ENCODE measurements at places on chromosomes 11 and 22.

DNA sequence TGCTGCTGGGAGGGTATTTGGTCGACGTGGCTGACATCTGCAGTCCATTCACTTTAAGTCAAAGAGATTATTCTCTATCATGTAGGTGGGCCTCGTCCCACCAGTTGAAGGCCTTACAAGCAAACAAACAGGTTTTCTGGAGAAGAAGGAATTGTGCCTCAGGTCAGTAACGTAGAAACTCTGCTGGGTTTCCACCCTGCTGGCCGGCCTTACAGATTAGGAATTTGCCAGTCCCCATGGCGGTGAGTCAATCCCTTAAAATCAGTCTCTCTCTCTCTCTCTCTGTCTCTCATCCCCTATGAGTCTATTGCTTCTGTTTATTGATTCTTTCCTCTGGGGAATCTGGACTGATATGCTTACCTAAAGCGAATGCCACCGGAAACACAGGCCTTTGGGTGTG lies 75.4 kb upstream of the FGF3 start:
- no peak for DNase-seq

DNA sequence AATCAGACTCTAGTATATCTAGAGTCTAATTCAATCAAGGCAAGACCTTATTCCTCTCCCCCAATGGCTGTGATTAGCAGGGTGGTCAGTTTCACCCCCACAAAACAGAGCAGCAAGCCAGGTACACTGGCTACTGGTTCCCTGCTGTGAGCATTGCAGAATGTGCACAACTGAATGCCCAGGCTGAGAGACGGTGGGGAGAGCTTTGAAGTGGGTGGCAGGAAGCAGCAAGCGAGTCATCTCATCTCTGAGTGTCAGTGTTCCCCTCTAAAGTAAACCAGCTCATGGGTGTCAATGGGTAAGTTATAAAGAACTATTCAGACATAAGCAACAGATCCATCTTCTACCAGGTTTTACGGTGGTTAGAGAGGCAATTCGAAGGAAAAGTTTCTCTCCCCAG lies 37.6 kb downstream of the GAB4 start:
- no peak for DNase-seq

DNA sequence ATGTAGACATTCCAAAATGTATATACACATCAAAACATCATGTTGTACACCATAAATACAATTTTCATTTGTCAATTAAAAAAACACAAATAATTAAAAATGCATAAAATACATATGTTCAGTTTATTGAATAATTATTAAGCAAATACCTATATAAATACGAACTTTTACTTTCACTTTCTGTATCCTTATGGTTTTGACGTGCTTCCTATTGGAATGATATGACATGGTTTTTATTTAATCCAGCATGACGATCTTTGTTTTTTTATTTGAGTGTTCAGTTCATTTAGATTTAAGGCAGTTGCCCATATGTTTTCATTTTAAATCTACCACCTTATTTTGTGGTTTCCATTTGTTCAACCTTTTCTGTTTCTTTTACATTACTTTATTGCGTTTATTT lies 198.3 kb upstream of the PLET1 start:
- no peak for DNase-seq

DNA sequence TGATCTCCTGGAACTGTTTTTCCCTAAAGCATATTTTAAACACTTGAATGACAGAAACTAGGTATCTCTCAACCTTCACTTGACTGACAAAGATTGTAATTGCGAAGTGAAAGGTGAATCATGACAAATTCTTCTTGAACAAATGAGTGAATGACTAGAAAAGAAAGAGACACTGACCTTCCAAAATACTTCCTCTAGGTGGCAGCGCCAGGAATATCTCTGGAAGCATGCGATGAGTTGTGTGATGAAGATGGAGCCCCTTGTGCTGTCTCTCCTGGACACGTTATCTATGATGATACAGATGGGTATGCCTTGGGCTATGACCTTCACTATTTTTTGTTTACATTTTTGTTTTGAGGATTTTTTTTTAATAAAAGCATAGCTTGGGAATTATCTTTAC lies 7.0 kb upstream of the CASP12 start:
- DNase-seq = no peak

GRCh38 chr11:120598517-120599257 lies 87.1 kb downstream of the GRIK4 start:
- no peak for DNase-seq

GRCh38 chr11:23590596-23591308 lies 730.5 kb upstream of the CCDC179 start:
- DNase-seq = no peak

DNA sequence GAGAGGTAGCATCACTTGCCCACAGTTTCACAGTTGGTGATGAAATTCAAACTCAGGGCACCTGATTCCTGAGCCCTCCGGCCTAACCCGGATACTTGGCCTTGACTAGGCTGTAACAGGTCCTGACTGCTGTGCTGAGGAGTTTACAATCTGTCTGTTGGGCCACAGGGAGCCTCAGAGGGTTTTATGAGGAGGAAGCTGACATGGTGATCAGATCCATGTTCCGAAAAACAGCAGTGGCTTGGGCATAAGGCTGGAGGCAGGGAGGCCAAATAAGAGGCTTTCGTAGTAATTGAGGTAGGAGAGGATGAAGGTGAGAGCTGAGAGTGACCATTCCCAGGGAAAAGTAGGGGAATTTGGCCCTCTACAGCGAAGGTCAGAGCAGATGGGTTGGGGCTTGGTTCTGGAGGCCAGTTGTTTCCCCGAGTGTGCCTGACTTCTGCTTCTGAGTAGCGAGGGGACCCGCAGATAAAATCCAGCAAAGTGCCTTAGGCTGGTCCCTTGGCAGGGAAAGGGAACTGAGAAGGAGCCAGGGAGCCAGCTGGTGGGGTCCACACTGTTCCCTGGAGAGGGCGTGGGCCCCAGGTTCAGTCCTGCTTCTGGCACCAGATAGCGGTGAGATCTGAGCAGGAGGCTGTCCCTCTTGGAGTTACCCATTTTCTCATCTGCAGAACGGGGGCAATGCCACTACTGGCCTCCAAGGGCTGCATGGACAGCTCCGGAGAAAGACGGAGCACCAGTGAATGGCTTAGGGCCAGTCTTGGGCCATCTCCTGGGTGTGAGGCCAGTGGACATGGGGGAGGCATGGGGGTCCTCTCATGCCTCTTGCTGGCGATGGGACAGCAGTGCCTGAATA lies 6.5 kb downstream of the PRDM11 start:
- no peak for DNase-seq

- DNase-seq = no peak
Observed at GRCh38 chr22:10961043-10961860, 4566.7 kb upstream of the OR11H1 start.

DNA sequence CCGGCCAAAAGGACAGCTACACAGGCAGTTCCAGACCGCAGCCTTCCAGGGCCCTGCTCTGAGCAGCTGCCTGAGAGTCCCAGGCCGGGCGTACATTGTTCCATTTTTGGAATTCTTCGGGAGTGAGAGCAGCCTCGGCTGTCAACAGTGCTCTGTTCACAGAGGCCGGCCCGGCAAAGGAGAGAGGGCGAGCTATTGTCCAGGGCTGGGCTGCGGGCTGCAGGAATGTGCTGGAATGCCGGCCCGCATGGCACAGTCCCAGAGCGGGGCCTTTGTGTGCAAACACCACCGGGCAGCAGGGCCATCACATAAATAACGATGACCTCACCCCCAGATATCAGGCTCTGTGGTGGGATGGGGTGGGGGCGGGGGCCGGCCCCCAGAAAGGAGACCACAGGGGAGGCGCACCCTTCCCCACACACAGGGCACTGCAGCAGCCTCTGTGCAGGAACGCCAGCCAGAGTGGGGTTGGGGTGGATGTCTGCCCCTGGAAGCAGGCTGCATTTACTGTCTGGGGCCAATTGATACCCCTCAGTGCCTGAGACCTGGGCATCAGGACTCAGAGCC lies 15.8 kb downstream of the LINC01488 start:
- DNase-seq = no peak

- DNase-seq = no peak
Observed at GRCh38 chr11:110092111-110092514, 1.1 kb upstream of the ZC3H12C start.

DNA sequence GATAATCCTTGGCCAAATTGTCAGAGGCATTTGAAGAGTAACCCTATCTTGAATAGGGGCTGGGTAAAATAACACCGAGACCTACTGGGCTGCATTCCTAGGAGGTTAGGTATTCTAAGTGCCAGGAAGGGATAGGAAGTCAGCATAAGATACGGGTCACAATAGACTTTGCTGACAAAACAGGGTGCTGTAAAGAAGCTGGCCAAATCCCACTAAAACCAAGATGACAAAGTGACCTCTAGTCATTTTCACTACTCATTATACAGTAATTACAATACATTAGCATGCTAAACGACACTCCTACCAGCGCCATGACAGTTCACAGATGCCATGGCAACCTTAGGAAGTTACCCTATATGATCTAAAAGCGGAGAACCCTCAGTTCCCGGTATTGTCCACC lies 964 bp upstream of the REXO2 start:
- no peak for DNase-seq

- peak; percentile 65 for DNase-seq
Observed at GRCh38 chr11:111378861-111379601, at the start of gene POU2AF1. Gene POU2AF1, minus strand, starts transcription at chr11:111379275. Its CDS starts 98 bp downstream, at chr11:111379177.

DNA sequence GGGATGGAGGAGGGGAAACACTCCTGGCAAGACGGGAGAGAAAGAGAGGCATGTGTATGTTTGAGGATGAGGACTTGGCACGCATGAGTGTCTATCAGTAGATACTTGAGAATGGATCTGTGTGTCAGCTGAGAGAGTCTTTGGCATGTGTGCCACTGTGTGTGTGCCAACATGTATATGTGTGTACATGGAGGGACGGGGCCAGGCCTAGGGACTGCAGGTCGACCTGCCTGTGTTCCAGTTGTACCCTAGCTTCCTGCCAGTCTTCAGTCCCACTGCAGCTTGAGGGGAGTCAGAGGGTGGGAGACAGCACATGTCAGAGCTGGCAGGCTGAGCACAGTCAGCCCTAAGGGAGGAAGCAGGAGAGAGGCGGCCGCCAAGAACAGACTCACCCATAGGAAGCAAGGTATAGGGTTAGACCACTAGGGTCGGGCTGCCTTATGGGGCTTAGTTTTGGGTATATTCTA lies 5.6 kb downstream of the CLCF1 start:
- DNase-seq = no peak

DNA sequence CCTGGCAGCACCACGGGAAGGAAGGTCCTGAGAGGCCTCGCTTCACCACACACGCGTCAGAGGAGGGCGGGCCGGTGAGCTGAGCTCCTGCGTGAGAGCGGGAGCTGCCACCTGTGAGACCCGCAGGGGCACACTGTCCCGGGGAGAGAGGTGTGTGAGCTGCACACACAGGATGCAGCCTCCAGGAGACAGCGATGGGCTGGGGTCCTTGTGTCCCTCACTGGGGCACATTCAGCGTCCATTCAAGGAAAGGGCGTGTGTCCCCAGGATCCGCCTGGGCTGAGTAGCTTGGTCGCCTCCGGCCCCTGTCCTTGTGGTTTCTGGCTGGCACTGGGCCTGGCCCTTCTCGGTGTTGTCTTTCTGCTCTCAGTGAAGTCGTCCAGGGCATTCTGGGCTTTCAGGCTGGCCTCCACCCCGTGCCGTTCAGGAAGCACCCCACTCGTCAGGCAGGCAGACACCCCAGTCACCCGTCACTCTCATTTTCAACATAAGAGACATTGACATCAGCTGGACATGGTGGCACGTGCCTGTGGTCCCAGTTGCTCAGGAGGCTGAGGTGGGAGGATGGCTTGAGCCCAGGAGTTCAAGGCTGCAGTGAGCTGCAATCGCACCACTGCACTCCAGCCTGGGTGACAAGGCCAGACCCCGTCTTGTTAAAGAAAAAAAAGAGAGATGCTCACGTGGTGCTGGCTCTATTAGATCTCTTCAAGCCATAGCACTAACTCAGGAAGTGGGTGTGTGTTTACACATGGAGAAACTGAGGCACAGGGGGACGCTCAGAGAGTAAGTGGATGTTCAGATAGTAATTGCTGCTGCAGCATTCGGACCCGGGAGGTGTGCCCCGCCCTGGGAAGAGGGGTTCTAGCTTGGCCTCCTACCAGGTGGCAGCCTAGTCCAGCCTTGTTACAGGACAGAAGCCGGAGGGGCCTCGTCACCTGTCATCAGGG lies 1081.6 kb downstream of the BRD1 start:
- DNase-seq = no peak

DNA sequence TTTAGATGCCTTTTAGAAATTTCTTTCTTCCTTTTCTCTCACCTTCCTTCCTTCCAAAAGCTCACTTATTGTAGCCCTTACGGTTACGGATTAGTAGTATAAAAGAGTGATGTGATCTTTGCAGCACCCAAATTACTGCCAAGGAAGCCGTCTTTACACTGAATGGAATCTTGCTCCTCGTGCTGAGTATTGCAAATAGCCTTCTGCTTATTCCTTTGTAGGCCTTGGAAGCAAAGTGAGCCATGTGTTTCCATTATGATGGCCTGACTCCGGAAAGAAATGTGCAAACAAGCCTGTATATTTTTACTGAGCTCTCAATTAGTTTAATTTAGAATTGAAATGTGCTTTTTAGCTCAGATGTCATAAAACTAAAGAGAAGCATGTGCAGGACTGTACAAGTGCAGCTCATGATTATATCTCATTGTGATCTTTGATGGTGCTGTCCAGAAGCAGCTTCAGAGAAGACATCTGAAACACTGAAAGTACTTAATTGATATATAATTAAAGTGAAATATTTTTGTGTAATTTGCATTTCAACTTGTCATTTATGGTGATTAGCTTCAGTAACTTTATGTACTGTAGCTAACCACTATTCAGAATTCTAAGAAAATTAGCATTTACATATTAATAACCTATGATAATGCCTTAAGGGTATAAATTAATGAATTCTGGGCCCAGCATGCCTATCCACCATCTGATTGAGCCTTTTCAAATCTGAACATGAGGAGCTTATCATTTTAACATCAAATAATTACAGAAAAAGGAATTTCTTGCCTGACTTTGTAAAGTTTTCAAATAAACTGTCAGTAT lies 129.3 kb downstream of the GRIA4 start:
- no peak for DNase-seq

DNA sequence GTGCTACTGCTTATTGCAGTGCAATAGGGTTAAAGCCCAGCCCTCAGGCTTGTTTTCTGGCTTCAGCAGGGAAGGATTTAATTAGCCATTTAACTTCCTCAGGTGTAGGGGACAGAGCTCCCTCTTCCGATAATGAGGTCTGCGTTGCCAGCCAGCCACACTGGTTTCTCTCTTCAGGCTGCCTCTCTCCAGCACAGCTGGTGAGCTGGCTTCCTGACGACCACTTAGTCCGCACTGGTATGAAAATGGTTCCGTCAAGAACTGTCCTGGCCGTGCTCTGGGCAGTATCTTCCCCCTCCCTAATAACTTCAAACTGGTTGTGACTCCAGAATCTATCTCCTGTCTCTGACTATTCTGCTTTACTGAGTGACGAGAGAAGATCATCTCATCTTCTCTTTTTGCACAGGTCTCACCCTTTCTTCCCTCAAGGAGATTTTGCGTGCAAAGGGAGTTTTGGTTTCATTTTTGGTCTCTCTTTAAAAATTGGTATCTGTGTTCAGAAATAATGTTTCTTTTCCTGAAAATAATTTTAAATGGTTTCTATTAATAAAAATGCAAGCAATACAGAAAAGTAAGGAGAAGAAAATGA lies 49.2 kb downstream of the CNTN5 start:
- no peak for DNase-seq

- DNase-seq = no peak
Observed at GRCh38 chr22:17997456-17997855, 26.9 kb downstream of the MICAL3 start.

- no peak for DNase-seq
Observed at GRCh38 chr22:39481054-39481453, 21.0 kb upstream of the MIEF1 start.

GRCh38 chr11:69123593-69124545 lies 31.9 kb upstream of the SMIM38 start:
- DNase-seq = no peak

GRCh38 chr11:125132071-125132470 lies 20.6 kb upstream of the TMEM218 start:
- no peak for DNase-seq

Data from stimulated activated CD8-positive, alpha-beta memory T cell treated with anti-CD3 and anti-CD28 coated beads, Interleukin-4, amount 100 ng/mL, for 4 hours (primary cell).